ENCODE measurements at places on chromosomes 4 and X.

DNA sequence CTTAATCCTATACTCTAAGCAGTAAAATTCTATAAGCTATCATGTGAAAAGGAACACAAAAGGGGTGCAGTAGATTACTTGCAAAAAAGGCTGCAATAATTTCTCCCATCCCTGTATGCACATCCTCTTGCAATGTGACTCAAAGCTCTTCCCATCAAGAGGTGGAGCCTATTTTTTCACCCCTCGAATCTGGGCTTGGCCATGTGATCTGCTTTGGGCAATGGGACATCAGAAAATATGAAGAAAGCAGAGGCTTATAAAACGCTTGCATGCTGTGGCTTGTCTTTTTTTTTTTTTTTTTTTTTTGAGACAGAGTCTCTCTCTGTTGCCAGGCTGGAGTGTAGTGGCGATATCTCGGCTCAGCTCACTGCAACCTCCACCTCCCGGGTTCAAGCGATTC lies 33.0 kb downstream of the GEMIN8 start:
- H3K27me3 ChIP-seq: no peaks in the 10 kb centered on the region
- H3K4me1 ChIP-seq: no peaks in the 10 kb centered on the region
- H3K27ac ChIP-seq: no peak overlapping the region
- DNase-seq: no peak

DNA sequence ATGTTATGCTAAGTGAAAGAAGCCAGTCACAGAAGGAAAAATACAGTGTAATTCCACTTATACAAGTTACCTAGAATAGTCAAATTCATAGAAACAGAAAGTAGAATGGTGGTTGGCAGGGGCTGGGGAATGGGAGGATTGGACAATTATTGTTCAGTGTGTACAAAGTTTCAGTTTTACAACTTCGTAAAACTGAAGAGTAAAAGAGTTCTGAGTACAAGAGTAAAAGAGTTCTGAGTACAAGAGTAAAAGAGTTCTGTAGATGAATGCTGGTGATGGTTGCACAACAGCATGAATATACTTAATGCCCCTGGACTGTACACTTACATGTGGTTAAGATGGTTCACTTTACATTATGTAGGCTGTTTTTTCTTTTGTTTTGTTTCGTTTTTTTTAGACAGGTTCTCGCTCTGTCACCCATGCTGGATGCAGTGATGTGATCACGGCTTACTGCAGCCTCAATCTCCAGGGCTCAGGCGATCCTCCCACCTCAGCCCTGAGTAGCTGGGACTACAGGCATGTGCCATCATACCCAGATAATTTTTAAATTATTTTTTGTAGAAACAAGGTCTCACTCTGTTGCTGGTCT lies 230.9 kb downstream of the SOWAHB start:
- H3K36me3 ChIP-seq: no peaks in the 10 kb centered on the region
- H3K27me3 ChIP-seq: no peaks in the 10 kb centered on the region
- no peak for DNase-seq
- H3K4me3 ChIP-seq: no peak overlapping the region

DNA sequence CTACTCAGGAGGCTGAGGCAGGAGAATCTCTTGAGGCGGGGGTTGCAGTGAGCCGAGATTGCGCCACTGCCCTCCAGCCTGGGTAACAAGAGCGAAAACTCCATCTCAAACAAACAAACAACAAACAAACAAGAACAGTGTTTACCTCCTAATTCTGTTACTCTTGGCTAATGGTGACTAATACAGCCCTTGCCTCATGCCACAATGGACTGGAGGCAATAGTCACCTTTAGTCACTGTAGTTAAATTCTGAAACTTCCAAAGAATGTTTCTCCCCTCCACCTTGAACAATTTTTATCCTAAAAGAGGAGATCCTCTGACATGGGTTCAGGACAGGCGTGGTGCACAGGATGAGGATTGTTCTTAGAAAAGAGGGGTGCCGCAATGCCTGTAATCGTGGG lies 241.2 kb upstream of the CTSO start:
- no peaks in the 10 kb centered on the region for H3K36me3 ChIP-seq
- H3K27me3 ChIP-seq: no peaks in the 10 kb centered on the region
- H3K27ac ChIP-seq: no peak overlapping the region
- H3K4me1 ChIP-seq: no peaks in the 10 kb centered on the region

- no peak for DNase-seq
- H3K4me3 ChIP-seq: no peak overlapping the region
- H3K27ac ChIP-seq: no peak overlapping the region
- peaks cover 15% of the 10 kb centered on the region for H3K27me3 ChIP-seq
- H3K4me1 ChIP-seq: no peaks in the 10 kb centered on the region
- H3K36me3 ChIP-seq: no peaks in the 10 kb centered on the region
Measured at GRCh38 chr4:151569650-151570049, 160.7 kb downstream of the FHIP1A start.

GRCh38 chr4:52016981-52017380 lies 3.2 kb downstream of the LRRC66 start:
- H3K27ac ChIP-seq: no peak overlapping the region
- H3K4me3 ChIP-seq: no peak overlapping the region
- H3K36me3 ChIP-seq: no peaks in the 10 kb centered on the region
- DNase-seq: no peak

DNA sequence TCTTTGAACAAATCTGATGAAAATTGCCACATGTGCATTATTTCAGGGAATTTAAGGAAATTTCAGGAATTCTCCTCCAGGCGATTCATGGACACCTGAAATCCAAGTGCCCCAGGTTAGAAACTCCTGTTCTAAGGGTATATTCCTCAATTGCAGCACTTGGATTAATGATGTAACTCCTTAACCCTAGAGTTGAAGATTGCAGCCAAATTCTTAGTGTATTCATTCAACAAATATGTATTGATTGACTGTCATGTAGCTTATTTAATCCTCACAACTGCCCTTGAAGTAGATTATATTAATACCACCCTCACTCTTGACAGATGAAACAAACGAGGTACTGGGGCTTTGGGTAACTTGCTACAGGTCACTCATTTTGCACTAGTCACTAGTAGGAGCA lies 11.3 kb downstream of the CETN2 start:
- no peaks in the 10 kb centered on the region for H3K4me1 ChIP-seq
- H3K27me3 ChIP-seq: peaks cover 8% of the 10 kb centered on the region
- H3K36me3 ChIP-seq: no peaks in the 10 kb centered on the region
- DNase-seq: no peak

DNA sequence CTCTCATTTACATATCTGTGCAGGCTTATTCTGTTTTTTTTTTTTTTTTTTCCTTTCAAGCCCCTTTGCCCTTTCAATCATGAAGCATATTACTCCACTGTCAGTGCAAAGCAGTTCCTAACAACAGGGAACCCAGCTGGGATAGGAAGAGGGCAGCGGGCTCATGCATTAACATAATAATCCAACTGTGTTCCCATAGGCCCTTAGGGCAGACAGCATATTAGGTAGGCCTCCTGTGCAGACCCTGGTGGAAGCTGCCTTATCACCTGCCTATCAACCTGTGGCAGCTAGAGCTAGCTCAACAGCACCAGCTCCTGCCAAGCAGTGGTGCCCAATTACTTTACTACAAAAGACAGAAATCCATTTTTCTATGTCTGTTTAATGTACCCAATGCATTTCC lies 49.3 kb downstream of the SLC10A7 start:
- no peak overlapping the region for H3K27ac ChIP-seq
- peaks cover 3% of the 10 kb centered on the region for H3K4me1 ChIP-seq
- DNase-seq: no peak
- H3K4me3 ChIP-seq: no peak overlapping the region

DNA sequence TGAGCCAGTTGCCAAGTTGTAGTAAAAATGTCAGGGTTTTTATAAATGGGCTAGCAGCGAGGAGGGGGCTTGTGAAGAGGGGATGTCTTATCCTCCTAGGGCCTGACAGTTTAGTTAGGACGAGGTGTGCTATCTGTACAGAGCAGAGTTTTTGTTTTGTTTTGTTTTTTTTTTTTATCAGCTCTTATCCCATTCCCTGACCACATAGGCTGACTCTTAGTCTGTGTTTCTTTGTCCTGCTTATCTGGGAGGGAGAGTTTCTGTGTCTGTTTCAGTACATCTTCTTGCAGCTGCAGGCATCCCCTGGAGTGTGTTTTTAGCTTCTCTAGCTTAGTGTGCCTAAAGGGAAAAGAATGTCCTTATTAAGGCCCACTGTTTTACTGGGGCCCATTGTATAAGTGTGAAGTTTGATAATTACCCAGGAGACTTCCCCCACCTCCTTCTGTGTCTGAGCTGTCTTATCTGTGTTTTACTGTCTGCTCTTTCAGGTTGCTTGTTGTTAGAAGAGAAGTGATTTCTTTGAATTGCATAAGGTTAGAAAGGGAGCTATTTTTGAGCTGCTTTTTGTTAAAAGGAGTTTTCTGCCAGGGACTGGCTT lies 32.0 kb downstream of the PAGE2 start:
- H3K36me3 ChIP-seq: no peaks in the 10 kb centered on the region
- no peaks in the 10 kb centered on the region for H3K27me3 ChIP-seq
- no peak overlapping the region for H3K4me3 ChIP-seq
- H3K27ac ChIP-seq: no peak overlapping the region
- DNase-seq: no peak
- H3K4me1 ChIP-seq: peaks cover 28% of the 10 kb centered on the region

DNA sequence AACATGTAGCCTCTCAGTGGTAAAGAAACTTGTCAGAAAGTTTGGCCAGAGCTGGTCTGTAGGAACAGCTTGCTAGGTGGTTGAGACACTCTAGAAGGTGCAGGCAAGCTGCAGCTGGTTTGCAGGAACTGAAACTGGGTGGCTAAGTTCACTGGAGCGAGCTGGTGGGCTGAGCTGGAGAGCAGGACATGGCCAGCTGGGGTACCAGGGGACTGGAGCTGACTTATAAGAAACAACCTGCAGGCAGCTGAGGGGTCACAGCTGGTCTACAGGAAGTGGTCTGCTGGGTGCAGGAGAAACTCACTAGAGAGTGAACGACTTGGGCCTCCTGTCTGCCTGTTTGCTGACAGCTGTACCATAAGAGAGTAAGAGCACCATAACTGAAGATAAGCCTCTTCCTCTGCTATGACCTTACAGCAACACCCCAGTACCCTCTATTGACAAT lies 157.1 kb upstream of the LNX1 start:
- no peaks in the 10 kb centered on the region for H3K36me3 ChIP-seq
- no peaks in the 10 kb centered on the region for H3K4me1 ChIP-seq
- H3K27me3 ChIP-seq: peaks cover 10% of the 10 kb centered on the region
- H3K4me3 ChIP-seq: no peak overlapping the region
- no peak overlapping the region for H3K27ac ChIP-seq

- no peak overlapping the region for H3K27ac ChIP-seq
- H3K4me1 ChIP-seq: peaks cover 5% of the 10 kb centered on the region
- no peak overlapping the region for H3K4me3 ChIP-seq
- peaks cover 2% of the 10 kb centered on the region for H3K27me3 ChIP-seq
- DNase-seq: no peak
Measured at GRCh38 chr4:78764498-78764961, 11.6 kb upstream of the BMP2K start.

GRCh38 chr4:93319041-93319440 lies 509.5 kb upstream of the ATOH1 start:
- no peak overlapping the region for H3K27ac ChIP-seq
- no peaks in the 10 kb centered on the region for H3K27me3 ChIP-seq
- no peaks in the 10 kb centered on the region for H3K4me1 ChIP-seq

GRCh38 chr4:169774466-169775445 lies 17.0 kb upstream of the HPF1 start:
- H3K27me3 ChIP-seq: peaks cover 20% of the 10 kb centered on the region
- H3K4me3 ChIP-seq: peak overlapping the region; percentile 28
- H3K27ac ChIP-seq: no peak overlapping the region
- H3K4me1 ChIP-seq: peaks cover 6% of the 10 kb centered on the region

- peak within 1 kb of the TSS; percentile 86 for H3K4me3 ChIP-seq
- H3K27me3 ChIP-seq: peaks cover 3% of the 10 kb centered on the region
- H3K36me3 ChIP-seq: no peaks in the 10 kb centered on the region
- H3K4me1 ChIP-seq: peaks cover 46% of the 10 kb centered on the region
Measured at GRCh38 chr4:7043284-7044136, at the start of gene TADA2B. TSS of gene TADA2B (plus strand) at chr4:7043372. CDS start at chr4:7043580, 208 bp downstream.

DNA sequence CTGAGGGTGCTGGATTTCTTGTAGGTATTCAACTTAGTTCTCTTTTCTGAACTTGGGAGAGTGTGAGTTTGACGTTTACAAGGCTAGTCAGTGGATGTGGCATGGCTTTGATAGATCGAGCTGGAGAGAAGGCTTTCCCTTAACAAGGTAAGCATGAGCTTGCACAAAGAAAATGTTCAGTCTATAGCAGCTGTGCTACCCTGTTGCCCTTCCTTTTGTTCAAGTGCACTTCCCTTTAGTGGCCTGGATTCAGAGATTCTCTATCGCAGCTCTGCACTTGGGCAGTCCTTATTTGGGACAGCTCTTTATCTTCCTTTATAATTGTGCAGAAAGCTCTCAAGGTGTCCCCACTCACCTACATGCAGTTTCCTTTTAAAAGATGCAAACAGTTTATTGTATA lies 198.0 kb downstream of the ARHGAP24 start:
- H3K27me3 ChIP-seq: no peaks in the 10 kb centered on the region
- no peak for DNase-seq

DNA sequence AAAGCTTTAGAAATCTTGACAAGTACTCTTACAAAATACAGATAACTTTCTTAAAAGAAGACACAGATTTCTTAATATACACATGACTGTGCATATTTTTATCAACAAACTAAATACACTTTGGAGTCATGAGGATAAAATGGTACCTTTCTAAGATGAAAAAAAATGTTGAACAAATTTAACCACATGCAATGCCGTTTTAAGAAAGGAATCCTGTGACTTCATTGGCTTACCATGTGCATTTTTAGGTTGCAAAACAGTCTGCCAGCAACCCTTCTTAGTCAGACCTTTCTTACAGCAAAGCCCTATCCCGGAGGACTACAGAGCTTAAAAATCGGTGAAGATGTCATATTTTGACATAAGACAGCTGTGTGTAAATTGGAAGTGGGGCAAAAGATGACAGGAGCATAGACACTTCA lies 51.7 kb downstream of the GASK1B start:
- H3K36me3 ChIP-seq: no peaks in the 10 kb centered on the region
- H3K27ac ChIP-seq: no peak overlapping the region
- no peaks in the 10 kb centered on the region for H3K4me1 ChIP-seq

DNA sequence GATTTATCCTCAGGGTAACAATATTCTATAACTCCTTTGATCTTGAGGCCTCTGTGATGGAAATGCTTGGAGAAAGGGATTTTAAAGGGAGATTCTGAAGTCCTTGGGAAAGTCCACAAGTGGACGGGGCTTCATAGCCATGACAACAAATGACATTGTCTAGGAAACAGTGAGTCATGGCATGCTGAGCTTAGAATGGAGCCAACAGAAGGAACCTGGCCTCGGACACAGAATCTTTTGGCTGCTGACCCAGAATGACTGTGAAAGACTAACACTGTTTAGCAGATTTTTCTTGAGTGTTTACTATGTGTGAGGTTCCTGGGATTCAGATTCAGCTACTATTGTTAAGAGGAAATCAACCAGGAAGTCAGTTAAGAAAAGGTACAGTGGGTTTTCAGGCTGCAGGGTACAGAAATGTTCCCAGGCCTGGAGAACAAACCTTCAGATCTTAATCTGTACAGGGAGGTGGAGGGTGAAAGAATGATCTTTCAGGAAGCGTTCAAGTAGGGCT lies 18.1 kb upstream of the CXCL2 start:
- no peaks in the 10 kb centered on the region for H3K36me3 ChIP-seq
- no peaks in the 10 kb centered on the region for H3K4me1 ChIP-seq
- no peak overlapping the region for H3K4me3 ChIP-seq
- H3K27ac ChIP-seq: no peak overlapping the region
- DNase-seq: no peak

Data from activated CD4-positive, alpha-beta T cell treated with anti-CD3 and anti-CD28 coated beads for 36 hours (primary cell).